ENCODE measurements at places on chromosomes 12 and 14.

DNA sequence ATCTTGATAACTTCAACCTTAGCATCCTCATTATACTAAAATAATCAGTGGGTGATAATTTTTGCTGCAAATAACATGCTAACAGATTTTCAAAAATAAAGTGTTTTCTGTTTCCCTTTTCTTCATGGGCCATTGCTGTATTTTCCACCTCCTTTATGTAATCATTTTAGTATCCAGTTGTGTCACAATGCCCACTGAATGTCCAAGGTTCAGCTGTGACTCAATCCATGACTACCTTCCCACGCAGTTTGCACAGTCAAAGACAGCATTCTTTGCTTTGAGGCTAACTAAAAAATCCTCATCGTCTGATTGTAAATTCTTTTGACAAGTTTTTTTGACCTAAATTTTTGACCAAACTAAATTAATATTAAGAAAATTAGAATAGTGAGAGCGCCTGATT is 474.1 kb downstream of the FLRT2 start:
- DNase-seq, result no peak

GRCh38 chr12:8082808-8083100 is 680 bp downstream of the NECAP1 start:
- DNase-seq, result no peak

DNA sequence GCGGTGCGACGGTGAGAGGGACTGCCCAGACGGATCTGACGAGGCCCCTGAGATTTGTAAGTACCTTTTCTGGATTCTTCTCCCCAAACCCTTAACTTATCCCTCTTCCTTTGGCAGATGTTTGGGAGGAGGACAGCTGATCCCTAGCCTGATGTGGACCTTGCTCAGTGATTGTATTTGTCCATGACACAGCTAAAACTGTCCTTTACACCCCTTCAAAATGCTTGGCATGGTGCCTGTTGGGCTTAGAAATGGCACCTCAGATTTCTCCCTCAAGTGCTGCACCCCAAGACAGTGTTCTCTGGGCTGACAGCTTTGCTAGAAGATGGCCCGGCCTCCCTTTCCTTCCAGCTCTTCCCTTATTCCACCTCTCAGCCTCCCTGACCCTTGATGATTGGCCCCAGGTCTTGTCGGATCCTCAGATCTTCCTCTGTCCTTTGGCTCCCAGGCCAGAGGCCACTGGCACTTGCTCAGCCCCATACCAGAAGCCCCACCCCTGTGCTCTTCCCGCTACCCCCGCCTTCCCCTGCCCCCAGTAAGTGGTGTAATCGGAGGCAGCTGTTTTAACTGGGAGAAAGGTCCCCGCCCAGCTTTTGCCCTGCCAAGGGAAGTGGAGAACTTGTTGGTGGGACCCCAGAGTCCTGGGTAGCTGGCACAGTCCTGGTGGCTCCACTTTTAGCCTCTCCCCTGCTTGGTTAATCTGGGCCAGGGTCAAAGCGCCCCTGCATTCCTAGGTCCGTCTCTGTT is 8.7 kb downstream of the LRP1-AS start:
- no peak for DNase-seq

DNA sequence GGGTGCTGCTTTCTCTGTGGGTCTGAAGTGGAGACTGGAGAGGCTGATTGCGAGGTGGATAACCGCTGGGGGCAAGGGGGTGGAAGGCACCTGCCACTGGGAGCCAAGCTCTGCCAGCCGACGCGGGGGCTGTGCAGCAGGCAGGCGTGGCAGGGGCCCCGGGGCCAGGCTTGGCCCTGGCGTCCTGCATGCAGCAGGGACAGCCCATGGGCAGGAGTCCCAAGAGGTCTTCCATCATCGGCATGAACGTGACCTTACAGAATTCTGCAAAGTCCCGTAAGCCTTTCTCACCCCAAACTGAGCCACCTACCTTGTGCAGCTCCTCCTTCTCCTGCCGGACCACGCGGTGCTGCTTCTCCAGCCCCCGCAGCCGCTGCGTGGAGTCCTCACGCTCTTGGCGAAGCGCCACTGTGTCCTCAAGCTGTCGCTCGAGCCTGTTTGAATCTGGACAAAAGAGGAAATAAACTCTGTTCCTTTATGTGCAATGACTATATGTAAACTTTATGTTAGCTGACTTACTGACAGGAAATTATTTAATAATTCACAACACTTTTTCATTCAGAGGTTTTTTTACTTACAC is 51.3 kb downstream of the AMN start:
- no peak for DNase-seq

DNA sequence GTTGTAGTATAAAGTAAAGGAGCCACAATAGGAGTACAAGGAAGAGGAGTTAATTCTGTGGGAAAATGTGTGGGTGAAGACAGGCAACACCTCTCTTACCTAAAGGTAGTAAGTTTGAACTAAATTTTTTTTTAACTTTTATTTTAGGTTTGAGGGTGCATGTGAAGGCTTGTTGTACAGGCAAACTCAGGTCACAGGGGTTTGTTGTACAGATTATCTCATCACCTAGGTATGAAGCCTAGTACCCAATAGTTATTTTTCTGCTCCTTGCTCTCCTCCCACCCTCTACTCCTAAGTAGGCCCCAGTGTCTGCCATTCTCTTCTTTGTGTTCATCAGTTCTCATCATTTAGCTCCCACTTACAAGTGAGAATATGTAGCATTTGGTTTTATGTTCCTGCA is 70.5 kb downstream of the DNAI7 start:
- no peak for DNase-seq

- no peak for DNase-seq
These were observed 3.8 kb upstream of the KRT85 start for GRCh38 chr12:52370926-52371608.

DNA sequence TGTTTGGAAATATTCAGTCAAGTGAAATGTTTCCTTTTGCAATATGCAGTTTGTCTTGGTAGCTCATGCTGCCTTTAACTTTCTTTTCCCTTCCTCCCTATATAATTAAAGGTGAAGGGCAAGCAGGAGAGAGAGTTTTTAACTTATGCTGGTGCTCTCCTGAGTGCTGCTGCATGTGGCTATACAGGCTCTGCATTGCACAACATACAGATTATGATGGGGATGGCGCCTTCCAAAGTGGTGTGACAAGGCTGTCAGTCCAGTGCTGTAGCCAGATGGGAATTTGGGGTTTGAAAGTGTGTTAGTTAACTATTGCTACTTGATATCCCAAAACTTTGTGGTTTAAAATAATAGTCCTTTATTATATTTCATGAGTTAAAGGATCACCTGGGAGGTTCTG is 199.0 kb downstream of the ATP23 start:
- no peak for DNase-seq

DNA sequence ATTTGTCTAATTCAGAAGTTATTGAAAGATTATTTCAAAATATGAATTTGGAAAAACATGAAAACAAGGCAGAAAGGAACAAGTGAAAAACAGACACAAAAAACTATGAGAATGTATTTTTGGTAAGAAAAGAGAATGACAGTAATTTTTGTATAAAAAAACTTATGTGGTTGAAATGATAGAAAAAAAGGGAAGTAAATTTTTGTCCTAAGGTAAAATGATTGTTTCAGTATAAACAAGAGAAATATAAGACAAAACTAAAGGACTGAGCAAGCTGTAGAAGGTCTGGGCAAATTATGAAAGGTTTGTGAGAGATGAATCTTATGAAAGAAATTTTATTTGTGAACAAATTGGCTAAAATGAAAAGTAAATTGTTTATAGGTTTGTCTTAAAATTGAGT is 44.6 kb downstream of the CEP83 start:
- DNase-seq, result no peak

DNA sequence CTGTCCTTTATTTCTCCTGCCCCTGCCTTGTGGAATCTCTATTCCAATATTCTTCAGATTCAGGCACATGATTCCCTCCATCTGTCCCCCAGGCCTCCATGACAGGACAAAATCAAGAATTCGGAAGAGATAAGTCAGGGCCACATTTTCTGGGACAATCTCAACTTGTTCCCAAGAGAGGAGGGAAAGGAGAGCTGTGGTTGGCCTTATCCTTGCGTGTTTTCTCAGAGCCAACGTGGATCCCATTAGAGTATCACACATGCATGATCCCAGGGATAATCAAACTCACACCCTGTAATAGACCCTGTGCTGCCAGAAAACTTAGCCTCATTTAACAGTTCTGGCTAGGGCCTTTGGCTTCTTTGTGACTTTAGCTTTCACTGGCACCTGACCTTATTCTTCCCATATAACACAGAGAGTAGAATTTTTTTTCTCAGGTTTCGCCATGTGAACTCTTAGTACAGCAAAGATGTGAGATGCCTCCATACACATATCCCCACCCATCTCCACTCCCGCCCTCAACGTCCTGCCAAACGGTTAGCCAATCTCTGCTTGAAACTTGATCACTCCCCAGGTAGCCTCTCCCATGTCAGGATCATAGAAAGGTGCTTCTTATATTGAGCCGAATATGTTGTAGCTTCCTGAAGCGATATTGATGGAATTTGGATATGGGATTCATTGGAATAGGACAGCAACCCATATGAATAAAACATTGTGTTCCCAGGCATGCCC is 6.7 kb upstream of the KRT1 start:
- DNase-seq, result no peak

DNA sequence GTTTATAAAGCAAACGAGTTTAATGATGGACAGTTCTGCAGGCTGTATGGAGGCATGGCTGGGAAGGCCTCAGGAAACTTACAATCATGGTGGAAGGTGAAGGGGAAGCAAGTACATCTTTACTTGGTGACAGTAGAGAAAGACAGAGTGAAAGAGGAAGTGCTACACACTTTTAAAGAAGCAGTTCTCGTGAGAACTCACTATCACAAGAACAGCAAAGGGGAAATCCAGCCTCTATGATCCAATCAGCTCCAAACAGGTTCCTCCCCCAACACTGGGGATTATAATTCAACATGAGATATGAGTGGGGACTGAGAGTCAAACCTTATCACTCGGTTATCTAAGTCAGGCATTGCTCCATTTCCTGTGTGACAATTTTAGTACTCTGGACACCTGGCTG is 189.9 kb upstream of the CNTN1 start:
- no peak for DNase-seq

- no peak for DNase-seq
These were observed 154.9 kb downstream of the SEC23A start for GRCh38 chr14:38948171-38948570.

DNA sequence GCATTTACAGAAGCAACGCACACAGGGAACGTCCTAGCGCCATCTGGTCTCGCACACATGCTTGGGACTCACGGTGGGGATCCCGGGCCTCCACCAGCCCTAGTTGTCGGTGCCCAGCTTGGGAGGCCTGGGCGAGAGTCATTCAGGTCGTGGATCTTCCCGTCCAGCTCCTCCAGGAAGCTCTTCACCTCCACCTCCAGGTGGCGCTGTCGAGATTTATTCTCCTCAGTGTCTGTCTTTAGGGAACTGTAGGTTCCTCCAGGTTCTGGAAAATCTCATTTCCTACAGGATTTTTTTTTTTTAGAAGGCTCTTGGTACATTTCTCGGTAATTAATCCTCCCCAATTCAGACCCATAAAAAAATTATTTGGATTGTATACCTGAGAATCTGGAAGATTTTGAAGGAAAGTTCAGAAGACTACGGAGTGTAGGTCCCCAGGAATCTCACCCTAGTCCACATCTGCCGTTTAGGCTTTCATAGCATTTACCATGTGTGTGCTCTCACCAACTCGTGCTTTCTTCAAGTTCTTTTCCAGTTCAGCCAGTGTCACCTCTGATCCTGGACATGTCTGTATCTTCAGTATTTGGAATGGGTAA is 910.0 kb downstream of the TMEM121 start:
- peak; percentile 5 for DNase-seq

- DNase-seq, result peak; percentile 40
These were observed 5.7 kb upstream of the IGFBP6 start for GRCh38 chr12:53091756-53092155.

- DNase-seq, result no peak
These were observed 180.5 kb upstream of the HMGA2 start for GRCh38 chr12:65643595-65644386.

DNA sequence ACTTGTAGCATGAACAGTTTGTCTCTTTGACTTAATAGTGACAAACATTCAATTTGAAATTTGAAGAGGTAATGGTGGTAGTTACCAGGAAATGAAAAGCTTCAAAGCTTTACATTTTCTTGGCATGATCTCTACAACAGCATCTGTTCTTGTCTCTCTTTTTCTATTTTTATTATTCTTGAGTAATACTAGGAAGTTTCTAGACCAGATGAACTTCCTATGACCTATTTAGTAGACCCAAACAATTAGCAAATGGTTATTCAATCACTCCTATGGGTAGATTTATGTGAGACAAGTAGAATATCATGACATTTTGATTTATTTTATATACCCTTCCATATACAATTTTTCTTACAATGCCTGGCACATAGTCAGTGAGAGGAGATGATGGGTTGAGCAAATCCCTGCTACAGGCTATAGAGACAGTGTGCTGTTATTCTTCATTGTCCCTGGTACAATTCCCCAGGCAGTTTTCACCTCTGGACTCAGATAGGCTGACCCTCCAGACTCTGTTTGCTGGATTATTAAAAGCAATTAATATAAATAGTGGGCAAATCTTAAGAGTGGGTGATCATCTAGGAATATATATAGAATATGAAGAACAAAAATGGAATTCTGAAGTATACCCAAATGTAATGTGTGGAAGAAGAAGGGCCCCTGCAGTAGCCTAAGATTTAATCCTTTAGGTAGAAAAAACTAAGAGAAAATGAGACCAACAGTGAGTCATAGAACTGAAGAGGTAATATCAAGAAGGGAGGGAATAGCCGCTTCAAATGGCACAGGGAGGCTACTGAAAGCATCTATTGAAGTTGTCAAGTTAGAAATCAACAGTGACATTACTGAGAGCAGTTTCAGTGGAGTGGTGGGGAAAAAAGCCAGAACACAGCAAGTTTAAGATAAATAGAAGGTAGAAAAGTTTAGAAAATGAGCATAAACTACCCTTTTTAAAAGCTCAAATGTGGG is 512.0 kb downstream of the FOXG1 start:
- no peak for DNase-seq

GRCh38 chr14:36511981-36512584 is 7.9 kb downstream of the NKX2-1 start:
- no peak for DNase-seq

DNA sequence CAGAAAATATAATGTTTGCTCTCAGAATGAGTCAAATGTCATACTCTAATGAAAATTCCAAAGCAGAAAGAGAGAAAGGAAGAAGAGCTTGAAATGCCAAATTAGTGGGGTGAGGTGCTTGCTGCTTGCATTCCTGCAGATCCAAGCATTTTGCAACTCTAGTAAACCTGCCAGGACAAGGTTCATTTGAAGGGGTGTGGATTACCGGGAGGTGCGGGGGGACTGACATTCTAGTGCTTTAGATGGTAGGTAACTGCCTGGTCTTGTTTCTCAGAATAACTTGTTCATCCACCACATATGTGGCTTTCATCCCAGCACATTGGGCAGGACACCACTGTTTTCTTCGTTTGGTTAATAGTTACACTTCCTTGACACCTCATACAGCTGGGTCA is 144.4 kb downstream of the AKAP6 start:
- no peak for DNase-seq

GRCh38 chr14:88518592-88519512 is 36.0 kb downstream of the PTPN21 start:
- no peak for DNase-seq

- DNase-seq, result no peak
These were observed 1766.9 kb upstream of the SEL1L start for GRCh38 chr14:83300476-83301064.

GRCh38 chr12:122584177-122584863 is 57.3 kb downstream of the KNTC1 start:
- DNase-seq, result no peak
